ENCODE measurements at places on chromosomes 11 and 22.

DNA sequence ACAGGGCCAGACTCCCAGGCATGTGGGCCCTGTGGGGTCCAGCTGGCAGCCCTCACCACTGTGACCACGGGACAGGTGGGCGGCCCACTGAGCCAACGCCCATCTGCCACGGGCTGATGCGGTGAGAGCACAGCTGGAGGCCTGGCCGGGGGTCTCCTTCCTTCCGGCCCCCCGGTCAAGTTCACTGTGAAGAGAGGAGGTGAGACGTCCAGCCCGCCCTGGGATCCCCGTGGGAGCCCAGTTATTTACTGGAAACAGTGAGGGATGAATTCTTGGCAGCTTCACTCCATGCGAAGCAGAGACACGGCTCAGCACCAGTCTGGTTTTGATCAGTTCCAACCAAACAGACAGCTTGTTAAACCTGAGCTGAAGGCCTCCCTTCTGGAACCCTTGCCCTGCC lies 38.7 kb downstream of the WNT11 start:
- DNase-seq: no peak

DNA sequence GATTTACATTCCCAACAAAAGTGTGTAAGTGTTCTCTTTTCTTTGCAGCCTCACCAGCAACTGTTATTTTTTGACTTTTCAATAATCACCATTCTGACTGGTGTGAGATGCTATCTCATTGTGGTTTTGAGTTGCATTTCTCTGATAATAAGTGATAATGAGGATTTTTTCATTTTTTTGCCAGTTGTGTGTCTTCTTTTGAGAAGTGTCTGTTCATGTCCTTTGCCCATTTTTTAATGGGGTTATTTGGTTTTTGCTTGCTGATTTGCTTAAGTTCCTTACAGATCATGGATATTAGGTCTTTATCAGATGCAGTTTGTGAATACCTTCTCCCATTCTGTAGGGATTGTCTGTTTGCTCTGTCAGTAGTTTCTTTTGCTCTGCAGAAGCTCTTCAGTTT lies 107.7 kb downstream of the EHF start:
- DNase-seq: no peak

- DNase-seq: no peak
These were observed 179.7 kb downstream of the TBC1D22A start for GRCh38 chr22:46941968-46942798.

DNA sequence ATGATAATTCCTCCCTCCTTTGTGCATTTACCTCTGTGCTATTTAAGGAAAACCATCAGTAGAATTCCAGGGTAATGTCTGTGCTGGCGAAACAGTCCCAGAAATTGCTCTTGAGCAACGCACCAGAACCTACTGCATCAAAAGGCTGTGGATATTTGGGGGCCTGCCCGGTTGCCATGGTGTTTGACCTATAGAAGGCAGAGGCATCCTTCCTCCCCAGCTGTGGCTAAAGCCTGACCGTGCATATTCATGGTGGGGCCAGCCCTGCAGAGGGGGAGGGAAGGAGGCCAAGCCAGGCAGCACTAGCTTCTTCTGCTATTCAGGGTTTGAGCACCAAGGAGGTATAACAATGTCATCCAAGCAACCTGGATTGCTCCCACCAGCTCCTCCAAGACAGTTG lies 215.0 kb upstream of the E2F8 start:
- DNase-seq: no peak

DNA sequence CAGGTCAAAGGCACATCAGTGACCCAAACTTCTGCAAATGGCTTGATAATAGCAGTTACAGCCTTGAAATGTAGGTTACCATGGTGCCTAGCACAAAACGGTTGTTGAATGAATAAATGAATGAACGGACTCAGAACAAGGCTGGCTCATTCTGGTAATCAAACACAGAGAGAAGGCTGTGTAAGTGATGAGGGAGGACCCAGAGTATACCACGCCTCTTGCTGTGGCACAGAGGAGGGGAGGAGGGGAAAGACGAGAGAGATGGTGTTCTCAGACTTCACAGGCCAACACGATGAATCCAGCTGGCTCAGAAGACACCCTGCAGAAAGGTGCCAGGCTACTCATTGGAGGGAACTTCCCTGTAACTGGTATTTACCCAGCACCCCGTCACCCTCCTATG lies 38.3 kb downstream of the PC start:
- no peak for DNase-seq

DNA sequence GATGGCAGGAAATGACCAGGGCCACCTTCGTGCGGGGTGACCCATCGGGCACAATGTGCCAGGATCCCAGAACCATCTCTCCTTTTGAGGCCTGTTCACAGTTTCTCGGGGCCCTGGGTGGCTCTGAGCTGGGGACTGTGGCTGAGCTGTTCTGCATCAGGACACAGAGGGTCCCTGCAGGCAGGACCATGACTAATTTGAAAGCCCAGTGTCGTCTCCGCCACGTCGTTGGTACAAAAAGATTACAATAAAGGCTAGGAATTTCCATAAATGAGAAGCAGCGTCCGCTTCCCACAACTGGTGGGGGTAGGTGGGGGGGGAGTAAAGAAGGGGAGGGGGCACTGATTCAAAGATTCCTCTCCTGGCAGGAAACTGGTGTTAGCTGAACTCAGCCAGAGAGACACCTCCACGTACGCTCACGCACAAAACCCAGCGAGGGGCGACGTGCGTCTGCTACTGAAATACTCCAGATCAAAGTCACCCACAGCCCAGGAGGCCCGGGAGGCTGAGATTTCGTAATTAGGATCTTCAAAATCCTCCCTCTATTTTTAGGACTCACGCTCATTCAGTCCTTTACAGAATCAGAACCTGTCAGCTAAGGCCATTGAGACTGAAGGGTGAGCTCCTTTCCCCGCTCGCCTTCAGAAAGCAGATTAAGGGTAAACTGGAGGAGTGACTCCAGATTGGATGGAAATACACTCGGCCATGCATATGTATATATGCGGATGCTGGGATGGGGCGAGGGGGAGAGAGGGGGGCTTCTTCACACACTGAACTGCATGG lies 11.0 kb downstream of the MN1 start:
- DNase-seq: peak; percentile 51

Measured in head of caudate nucleus (tissue), 42 donors.